ENCODE measurements at places on chromosomes 4 and X.

DNA sequence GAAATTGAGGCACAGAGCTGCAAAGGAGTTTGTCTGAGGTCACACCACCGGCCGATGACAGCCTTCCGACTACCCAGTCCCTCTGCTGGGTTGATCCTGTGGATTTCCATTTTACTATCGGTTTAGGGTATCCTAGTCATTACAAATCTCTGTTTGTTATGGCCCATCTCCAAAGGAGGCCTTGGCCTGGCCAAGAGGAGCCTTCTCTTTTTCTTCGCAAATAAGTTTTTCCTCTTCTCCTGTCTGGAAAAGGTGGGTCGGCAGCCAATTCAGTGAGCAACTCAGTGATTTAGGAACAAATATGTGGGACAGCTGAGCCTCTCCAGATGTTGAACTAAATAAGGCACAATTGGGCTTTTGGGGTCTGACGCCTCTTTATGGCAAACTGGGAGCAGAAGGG lies 169.2 kb upstream of the RBPJ start:
- DNase-seq, result no peak

GRCh38 chr4:59904331-59904730 lies 1295.8 kb upstream of the ADGRL3 start:
- no peak for DNase-seq

DNA sequence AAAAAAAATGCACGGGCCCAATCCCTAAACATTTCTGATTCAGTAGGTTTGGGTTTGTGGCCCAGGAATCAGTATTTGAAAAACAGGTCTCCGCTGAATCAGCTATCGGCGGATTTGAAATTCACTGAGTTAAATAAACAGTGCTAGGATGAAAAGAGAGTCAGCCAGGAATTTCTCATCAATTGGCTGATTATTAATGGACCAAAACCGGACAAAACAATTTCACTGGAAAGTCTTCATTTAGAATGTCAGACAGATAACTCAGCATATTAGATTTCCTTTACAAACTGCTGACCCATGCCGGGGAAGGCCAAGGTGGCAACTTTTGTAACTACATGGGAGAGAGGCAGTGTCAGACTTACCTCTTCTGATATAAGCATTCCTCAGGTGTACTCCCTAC lies 99.4 kb upstream of the LSM6 start:
- no peak for DNase-seq

DNA sequence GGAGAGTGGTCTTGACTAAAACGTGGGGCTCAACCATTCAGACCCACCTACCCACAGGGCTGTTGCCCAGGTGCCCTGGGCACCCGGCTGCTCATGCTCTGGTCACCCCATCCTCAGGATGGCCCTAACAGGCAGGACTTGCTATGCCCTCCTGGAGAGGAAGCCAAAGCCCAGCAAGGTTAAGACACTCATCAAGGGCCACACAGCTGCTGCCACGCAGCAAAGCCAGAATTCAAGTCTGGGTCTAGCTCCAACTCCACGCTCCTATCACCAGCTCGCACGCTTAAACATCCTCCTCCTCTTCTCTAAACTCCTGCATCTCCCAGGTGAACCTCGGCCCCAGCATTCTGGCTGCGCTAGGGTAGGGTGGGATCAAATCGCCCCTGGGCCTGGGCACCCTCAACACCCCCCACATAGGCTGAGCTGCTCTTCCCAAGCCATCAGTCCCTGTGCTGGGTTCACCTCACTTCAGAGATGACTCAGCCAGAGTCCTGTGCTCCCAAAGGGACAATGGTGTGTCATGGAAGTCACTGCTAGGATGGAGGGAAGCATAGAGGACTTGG lies 54.1 kb downstream of the PPP2R2C start:
- no peak for DNase-seq

GRCh38 chrX:39262641-39263040 lies 461.4 kb downstream of the MID1IP1 start:
- no peak for DNase-seq

- no peak for DNase-seq
Observed at GRCh38 chr4:124065936-124066335, 646.6 kb downstream of the ANKRD50 start.

- no peak for DNase-seq
Observed at GRCh38 chr4:169665046-169665737, 44.8 kb downstream of the CLCN3 start.

GRCh38 chrX:101163166-101163565 lies 56.4 kb upstream of the DRP2 start:
- no peak for DNase-seq

GRCh38 chr4:26113339-26113940 lies 199.4 kb downstream of the SMIM20 start:
- no peak for DNase-seq

DNA sequence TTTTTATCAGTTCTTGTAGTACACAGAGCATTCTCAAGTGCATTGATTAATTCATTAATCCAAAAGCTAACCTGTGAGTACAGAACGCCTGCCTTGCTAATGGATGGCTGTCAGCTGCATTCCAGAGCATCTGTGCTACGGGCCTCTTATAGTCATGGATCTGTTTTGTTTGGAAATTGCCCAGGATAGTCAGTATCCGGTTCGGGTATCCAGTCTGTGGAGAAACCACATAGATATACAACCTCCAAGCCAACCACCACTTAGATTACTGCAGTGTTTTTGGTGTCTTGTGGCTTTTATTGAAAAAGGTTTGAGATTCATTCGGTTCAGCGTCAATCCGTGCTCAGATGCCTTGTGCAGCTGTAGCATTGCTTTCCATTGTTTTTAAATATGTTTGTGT lies 4.0 kb downstream of the LAP3 start:
- DNase-seq, result no peak

- no peak for DNase-seq
Observed at GRCh38 chr4:117664706-117665444, 369.4 kb upstream of the NDST3 start.

- DNase-seq, result no peak
Observed at GRCh38 chr4:153520801-153521329, 54.7 kb downstream of the TMEM131L start.

- DNase-seq, result no peak
Observed at GRCh38 chr4:73692254-73692653, 48.1 kb upstream of the CXCL8 start.

- no peak for DNase-seq
Observed at GRCh38 chrX:149681182-149681581, 30.7 kb upstream of the MAGEA11 start.

- no peak for DNase-seq
Observed at GRCh38 chr4:89055157-89056080, 1.6 kb downstream of the FAM13A start.

DNA sequence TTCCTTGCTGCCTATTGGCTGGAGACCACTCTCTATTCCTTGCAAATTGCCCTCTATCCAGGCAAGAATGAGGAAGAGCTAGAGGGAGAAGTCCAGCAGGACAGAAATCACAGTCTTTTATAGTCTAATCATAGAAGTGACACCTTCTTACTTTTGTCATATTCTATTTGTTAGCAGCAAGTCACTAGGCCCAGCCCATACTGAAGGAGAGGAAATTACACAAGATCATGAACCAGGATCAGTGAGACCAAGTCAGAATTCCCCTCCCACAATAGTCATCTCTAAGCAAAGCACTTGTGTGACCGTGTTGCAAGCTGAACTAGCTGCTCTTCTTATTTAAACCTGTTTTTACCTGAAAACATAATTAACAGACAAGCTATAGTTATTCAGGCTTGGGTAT lies 317.7 kb downstream of the INPP4B start:
- DNase-seq, result no peak

DNA sequence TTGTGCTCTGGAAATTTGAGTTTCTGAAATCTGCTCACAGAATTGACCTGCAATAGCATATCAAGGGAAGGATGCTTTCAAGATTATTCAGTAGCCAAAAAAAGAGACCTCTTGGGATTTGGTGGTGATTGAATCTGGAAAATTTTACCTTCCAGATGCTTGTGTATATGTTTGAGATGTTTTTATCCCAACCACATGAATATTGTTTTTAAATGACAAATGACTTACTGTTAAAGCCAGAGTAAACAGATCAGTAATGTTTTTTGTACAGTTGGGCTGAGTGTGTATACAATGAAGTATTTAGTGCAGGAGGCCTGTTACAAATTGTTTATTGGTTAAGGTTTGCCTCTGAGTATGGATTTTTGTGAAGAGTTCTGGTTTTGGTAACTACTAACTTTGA lies 126.5 kb downstream of the CBR4 start:
- no peak for DNase-seq

- DNase-seq, result no peak
Observed at GRCh38 chr4:6710996-6711395, 1.3 kb upstream of the MRFAP1L1 start.

DNA sequence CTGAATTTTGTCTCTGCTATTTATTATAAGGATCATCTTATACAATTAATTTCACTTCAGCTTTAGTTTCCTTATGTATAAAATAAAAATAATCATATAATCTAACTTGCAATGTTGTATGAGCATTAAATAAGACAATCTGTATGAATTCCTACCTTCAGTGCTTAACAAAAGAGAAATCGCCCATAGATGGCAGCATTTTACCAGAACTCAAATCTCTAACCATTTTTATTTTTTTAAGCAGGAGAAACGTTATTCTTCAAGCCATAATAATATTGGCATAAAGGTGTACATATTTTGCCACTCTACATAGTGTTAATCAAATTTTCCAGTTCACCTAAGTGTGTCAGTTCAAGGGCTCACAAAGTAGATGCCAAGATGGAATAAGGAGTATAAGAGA lies 78.8 kb downstream of the TMEM47 start:
- no peak for DNase-seq

- no peak for DNase-seq
Observed at GRCh38 chr4:86441175-86441936, 81.5 kb upstream of the MAPK10 start.

- no peak for DNase-seq
Observed at GRCh38 chrX:51860679-51861078, 32.7 kb upstream of the MAGED1 start.

DNA sequence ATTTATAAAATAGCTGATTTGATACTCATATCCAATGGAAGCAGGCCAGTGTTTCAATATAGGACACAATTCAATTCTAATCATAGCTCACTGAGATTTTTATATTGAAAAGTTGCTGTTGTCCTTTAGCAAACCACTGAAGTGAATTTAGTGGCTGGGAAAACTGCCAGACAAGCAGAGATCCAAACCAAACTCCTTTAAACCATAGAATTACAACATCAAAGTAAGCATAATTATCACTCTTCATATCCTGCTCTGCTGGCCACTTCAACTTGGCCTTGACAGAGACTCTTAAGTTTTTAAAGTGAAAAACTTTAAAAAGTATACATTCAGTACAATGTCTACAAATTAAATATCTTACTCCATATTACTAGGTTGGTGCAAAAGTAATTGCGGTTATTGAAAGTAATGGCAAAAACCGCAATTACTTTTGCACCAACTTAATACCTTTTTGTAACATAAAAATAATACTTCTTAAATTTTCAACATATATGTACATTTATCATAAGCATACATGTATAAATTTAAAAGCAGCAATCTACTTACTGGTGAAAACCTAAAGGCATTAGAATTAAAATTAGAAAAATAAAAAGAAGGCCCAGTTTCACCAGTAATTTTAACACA lies 433.0 kb downstream of the PCDH10 start:
- DNase-seq, result no peak

DNA sequence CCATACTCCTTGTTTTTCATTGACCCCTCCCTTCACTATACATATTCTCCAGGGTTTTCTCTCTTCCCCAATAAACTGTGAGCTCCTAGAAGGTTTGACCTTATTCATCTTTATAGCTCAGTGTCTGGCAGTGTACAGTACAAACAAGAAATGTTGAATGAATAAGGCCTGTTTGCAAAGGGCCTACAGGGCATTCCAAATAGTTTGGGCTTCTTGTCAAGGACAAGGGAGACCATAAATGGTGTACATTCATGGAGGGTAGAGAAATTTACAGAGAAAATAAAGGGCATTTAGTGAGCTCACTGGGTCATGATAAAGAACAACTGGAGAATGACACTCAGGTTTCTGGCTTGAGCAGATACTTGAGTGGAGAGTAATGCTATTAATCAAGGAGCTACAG lies 47.5 kb upstream of the EIF1AX start:
- DNase-seq, result no peak

DNA sequence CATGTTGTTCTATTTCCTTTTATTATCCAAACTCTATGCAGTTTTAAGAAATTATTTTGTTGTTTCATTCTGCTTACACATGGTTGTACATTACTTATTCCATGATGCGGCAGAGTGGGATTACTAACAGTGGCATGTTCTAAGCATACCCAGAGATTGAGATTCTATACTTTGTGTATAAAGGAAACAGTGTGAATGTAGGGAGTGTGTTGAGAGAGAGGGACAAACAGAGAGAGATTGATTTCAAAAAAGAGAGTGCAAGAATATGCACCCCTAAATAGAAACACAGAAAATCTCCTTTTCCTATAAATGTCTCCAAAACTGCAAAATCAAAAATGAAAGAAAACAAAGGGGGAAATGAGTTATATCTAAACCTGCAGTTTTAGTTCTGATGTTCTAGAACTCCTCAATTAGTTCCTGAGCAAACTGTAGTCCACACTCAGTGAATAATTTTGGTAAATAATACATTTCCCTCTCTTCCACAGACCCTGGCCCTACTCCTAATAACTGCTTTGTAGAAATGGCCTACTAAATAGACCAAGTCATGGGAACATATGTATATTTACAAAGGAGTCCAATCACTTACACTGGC lies 31.0 kb downstream of the SLC9B1 start:
- DNase-seq, result no peak

DNA sequence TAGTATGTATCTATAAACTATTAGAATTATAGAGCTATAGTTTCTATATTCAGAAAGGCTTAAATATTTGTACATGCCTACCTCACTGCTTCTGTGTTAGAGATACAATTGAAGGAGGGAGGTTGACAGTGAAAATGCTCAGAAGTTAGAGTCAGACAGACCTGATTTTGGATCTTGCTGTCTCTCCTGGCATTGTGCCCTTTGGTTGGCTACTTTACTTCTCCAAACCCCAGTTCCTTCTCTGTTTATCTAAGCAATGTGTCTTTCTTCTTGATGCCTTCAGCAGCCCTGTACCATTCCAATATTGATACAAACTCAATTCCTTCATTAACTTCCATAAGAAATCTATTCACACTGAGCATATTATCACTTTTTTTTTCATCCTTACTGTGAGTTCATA lies 28.7 kb downstream of the CCNG2 start:
- DNase-seq, result no peak

DNA sequence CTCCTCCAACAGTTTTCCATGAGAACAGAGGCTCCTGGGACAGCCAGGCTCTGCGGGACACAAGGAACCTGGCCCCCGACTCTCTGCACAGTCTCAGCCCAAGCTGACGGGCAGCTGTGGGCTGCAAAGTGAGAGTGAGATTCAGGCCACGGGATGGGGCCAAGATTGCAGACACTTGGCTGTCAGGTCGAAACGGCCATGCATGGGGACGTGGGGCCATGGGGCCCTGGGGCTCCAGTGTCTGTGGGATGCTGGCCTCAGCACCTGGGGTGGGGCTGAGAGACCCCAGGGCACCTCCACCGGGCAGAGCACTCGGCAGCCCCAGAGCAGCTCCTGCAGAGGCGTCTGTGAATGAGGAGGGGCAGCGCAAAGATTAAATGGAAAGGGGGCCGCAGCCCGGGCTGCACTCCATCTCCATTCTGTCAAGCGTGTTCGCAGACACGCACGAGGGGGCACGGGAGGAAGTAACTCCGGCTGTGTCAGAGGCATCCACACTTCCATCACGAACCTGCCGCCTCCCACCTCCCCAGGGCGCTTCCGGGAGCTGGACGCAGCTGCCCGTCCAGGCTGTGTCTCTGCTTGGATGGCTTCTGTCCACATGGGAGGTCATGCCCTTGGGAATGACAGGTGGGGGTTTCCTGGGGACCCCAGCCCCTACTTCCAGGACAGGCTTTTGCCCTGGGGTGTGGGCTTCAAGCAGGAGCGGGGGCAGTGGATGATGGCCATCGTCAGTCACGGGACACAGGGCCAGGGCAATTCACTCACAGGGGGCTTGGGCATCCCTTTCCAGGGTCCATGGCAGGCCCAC lies 82.8 kb upstream of the NKX1-1 start:
- DNase-seq, result no peak
